ENCODE measurements at places on chromosomes 16 and 17.

- DNase-seq = no peak
Observed at GRCh38 chr16:67919622-67920221, 11.9 kb downstream of the CTRL start.

- DNase-seq = no peak
Observed at GRCh38 chr16:14275934-14276333, 204.8 kb downstream of the MRTFB start.

DNA sequence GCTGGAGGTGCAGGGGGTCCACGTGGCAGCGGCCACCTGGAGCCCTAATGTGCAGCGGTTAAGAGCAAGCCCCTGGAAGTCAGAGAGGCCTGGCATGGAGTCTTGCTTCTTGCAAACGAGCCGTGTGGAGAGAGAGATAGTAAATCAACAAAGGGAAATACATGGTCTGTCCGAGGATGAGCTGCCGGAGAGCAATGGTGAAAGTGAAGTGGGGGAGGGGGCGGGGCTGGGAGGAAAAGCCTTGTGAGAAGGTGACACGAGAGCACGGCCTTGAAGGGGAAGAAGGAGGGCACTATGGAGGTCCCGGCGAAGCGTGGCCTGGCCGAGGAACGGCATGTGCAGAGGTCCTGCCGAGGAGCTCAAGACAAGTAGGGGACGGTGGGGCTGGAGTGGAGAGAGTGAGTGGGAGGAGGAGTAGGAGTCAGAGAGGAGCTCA lies 6.0 kb upstream of the SERPINF1 start:
- DNase-seq = no peak

DNA sequence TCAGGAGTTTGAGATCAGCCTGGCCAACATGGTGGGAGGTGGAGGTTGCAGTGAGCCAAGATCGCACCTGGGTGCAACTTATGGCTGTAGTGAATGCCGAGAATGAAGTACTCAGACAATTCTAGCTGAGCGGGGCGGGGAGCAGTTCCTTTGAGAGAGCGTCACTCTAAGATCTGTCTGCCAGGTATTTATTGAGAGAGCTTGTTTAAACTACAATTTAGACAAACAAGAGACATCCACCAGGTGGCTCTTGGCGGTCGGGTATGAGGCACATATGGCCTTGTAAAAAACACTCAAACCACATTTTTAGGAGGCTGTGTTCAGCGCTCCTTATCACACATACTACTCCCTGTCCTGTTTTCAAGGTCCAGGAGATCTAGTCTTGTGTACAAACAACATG lies 40.6 kb upstream of the CDH1 start:
- DNase-seq = peak; percentile 1

- peak; percentile 24 for DNase-seq
Observed at GRCh38 chr17:32461853-32462617, 17.7 kb downstream of the PSMD11 start.

- DNase-seq = no peak
Observed at GRCh38 chr16:47377154-47377553, 83.7 kb downstream of the ITFG1 start.

- no peak for DNase-seq
Observed at GRCh38 chr17:63946440-63947363, 14.6 kb upstream of the CD79B start.

- no peak for DNase-seq
Observed at GRCh38 chr16:25896411-25896810, 204.7 kb downstream of the HS3ST4 start.

DNA sequence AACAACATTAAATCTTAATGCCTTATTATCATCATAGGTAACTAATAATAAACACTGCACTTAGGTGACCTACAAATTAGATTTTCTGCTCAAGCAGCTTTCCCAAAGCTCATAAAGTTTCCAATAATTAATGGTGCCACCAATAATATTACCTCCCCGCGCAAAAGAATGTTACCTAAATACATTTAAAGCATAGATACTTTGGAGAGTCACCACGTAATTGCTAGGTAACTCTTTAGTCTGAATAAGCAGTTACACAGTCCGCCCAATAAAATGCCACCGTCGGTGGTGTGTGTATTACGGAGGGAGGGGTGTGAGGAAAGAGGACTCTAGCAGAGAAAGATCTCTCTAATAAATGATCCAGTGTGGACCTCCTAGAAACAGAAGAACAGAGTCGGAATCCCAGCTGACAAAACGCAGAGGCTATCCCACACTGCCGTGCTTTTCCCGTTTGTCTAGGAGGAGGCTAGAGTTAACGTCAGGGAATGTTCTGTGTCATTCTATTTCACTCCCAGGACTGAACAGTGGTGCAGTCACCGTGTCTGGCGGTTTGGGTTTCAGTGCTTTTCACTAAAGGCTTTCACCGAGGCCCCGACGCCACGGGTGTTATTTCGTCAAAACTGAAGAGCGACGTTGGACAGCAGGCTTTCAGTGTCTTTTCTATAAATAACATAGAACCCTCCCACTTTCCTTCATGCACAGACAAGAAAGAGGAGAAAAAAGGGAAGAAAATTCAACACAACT lies 630 bp downstream of the RNFT1 start:
- DNase-seq = no peak

GRCh38 chr16:68275611-68276191 lies 11.4 kb downstream of the SLC7A6 start:
- no peak for DNase-seq

GRCh38 chr16:88789594-88789993 lies 4.6 kb upstream of the PIEZO1 start:
- DNase-seq = no peak

GRCh38 chr17:81477173-81477572 lies 35.4 kb downstream of the ACTG1 start:
- no peak for DNase-seq

DNA sequence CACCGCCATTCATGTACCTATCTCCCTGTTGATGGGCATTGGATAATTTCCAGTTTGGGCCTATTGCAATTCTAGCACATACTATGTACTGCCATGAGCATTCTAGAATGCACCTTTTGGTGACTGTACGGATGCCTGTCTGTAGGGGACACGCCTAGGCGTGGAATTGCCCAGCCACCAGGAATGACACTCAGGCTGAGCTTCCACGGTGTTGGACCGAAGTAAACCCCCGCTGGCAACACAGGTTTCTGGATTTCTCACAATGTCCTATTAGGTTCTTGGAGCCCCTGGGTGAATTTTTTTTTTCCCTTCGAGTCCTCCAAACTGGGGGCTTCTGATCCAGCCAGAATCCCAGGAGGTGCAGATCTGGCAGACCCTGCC lies 146.6 kb downstream of the IRF8 start:
- no peak for DNase-seq

- no peak for DNase-seq
Observed at GRCh38 chr17:66750781-66751543, 84.0 kb upstream of the CACNG5 start.

GRCh38 chr17:45660474-45660873 lies 123.6 kb upstream of the CRHR1 start:
- DNase-seq = no peak

DNA sequence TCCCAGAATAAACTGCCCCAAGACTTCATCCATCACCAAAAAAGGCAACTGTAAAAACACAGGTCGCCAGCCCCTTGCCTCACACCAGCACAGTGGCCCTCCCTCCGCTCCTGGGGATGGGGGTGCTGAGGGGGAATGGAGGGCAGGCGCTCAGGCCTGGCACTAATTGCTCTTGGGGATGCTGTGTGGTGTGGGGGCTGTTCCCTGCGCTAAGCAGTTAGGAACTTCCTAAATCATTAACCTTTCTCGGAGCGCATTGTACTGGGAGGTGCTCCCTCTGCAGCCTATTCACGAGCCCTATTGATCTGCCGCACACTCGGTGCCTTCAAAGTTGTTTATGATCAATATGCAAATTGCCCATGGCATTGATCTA lies 199.9 kb downstream of the ZFHX3 start:
- DNase-seq = no peak

GRCh38 chr16:59088431-59088830 lies 354.3 kb upstream of the GOT2 start:
- no peak for DNase-seq

- DNase-seq = no peak
Observed at GRCh38 chr16:4323845-4324488, 8.1 kb downstream of the GLIS2 start.

GRCh38 chr16:75565640-75566039 lies 539 bp upstream of the GABARAPL2 start:
- DNase-seq = no peak

GRCh38 chr17:37488607-37489196 lies 989 bp upstream of the DUSP14 start:
- DNase-seq = peak; percentile 42

- DNase-seq = no peak
Observed at GRCh38 chr17:8162233-8162996, at the start of gene VAMP2. Gene VAMP2, minus strand, starts transcription at chr17:8162948. Its CDS starts 69 bp downstream, at chr17:8162879.

DNA sequence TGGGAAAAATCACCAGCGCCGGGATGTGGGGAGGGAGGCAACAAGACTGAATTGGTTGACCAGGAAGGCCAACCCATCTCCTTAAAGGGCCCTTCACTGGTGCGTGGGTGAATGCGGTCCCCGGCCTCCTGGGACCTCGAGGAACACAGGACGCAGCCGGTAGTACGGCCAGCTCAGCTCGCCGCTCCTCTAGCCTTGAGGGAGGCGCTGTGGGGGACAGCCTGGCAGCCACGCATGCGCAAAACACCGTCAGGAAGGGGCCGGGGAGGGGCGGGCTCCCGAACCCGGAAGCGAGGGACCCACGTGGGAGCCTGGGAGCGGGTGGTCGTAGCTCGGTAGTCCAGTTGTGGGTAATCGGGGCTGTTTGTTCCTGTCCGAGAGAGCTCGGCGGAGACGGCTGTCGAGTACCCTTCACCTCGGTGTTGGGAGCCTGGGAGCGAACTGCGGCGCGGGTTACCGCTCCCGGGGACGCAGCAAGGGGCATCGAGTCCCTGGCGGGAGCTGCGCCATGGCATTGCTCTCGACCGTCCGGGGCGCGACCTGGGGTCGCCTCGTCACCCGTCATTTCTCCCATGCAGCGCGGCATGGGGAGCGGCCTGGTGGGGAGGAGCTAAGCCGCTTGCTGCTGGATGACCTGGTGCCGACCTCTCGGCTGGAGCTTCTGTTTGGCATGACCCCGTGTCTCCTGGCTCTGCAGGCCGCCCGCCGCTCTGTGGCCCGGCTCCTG lies at the start of gene MRM1:
TSS of gene MRM1 (plus strand) at position 281 of the 727 bp plus-strand sequence. CDS start at position 509, 228 bp downstream.
- DNase-seq = peak; percentile 60
